ENCODE measurements at places on chromosomes 13 and 19.
A peak's percentile ranks its signal among the peaks of the same experiment; 100 is the strongest.

DNA sequence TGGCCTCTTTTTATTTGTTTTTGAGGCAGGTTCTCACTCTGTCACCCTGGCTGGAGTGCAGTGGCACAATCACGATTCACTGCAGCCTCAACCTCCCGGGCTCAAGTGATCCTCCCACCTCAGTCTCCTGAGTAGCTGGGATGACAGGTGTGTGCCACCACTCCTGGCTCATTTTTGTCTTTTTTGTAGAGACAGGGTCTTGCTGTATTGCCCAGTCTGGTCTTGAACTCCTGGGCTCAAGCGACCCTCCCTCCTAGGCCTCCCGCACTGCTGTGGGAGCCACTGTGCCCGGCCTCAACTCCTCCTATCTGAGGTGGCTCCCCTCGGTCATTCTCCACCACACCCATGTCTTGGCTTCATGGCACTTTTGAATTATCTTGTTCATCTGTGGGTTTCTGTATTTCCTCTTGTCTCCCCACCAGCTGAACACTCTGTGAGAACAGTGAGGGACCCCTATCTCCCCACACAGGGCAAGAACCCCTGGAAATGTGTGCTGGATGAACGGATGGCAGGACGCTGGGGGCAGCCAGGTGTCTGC lies 7.9 kb downstream of the CKM start:
- no peak for DNase-seq

DNA sequence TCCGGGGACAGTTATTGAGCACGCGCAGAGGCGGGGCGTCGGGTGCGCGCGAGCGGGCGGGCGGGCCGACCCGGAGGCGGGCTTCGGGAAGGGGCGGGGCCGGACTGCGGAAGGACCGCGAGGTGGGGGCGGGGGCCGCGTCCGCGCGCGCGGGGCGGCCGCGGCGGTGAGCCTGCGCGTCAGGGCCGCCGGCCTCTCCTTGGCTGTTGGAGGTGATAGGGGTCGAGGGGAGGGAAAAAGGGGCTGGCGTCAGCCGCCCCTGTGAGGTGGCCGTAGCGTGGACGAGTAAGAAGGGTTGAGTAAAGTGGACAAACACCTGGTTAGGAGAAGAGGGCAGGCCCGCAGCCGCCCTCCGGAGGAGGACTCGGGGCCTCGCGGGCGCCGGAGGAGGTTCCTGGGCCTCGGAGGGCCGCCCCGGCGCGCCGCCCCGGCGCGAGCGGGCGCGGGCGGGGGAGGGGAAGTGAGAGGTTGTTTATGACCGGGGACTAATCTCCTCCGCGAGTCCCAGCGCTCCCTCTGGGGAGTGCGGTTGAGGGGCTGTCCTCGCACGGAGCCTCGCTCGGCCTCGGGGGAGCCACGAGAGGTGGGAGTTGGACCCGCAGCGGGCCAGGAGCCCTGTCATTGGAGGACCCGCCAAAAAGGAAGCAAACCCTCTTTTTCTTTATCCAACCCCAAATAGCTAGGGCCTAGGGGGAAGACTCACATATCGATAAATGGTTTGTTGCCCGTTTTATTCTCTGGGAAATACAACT lies 547 bp upstream of the INTS6 start:
- DNase-seq = peak; percentile 61

DNA sequence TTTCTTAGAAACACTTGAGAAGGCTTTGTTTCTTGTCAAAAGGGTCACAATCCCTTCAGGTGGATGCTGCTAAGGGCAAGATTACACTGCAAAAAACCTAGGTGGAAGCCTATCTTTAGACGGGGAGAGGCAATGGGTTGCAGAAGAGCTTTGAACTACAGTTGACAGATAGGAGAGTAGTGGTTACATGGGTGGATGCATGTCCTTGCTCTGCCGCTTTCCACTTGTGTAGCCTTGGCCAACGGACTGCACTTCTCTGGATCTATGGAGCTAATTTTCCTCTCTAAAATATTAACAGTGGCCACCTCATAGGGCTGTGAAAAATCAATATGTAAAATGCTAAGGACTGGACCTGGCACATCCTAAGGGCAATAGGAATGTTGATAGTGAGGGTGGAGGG lies 980 bp downstream of the BCKDHA start:
- DNase-seq = peak; percentile 40

DNA sequence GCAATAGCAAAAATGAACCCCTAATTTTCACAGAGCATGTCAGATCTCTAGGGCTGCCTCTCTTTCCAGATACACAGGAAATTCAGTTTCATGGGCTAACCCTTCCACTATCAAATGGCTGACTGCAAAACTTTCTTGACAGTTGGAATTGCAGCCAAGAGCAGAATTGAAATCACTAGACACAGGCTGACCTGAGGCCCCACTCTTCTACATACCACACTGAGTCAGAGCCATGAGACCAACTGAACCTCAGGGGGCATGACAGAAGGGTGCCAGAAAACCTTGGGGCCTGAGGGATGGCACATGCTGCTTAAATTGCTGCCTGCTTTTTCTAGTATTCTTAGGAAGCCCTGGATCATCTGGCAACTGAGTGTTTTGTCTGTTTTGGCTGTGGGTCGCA lies 1.7 kb upstream of the DLEU7 start:
- no peak for DNase-seq

GRCh38 chr19:52048555-52049501 lies at the start of gene ZNF432:
ZNF432 (minus strand) TSS chr19:52048838; CDS start chr19:52046868, 1,970 bp downstream.
- DNase-seq = peak; percentile 85

GRCh38 chr13:106161146-106161545 lies 374.3 kb downstream of the EFNB2 start:
- no peak for DNase-seq

DNA sequence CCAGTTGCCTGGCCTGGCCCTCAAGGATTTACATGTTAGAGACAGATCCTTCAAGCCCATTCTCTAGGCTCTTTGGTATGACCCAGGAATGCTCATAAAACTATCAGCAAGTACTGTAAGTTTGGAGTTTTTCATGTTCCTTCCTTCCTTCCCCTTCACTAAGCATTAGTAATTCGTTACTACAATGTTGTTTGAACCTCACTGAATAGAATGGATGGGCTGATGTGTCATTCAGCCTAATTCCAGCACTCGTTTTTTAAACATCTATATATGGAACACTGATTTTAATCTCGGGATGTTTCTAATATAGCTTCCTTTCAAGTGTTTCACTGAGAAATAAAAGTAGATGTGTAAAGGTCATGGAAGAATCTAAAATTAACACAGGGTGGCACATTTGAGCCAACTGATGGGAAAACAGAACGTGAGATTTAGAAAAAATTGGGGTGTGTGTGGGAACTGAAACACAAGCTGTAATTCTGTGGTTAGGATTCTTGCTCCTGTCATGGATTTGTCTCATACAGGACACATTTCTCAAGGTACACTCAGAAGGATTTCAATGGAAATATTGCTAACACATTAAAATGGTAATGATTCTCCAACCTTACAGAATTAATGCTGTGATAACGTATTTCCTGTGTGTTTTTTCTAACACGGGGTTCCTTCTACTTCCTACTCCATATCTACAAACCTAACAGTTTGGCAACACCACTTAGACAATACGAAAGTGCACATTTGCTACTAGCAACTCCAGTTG lies 93.4 kb downstream of the FLT1 start:
- DNase-seq = no peak

GRCh38 chr19:38734426-38735256 lies 9.6 kb downstream of the CAPN12 start:
- no peak for DNase-seq

DNA sequence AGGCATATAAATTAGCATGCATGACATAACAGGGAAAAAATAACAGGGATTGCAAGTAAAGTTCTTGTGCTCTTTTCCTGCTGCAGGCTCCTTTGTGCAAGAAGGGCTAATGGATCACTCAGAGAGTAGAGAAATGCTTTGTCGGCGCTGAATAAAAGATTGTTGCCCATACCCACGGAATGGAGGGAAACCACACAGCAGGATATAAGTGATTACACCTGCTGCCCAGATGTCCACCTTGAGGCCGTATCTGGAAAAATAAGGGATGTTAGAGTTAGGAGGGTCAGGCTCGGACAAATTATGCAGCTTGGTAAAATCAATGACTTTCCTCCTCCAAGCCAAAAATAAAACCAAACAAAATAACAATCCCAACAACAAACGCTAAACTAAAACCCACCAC lies 322.3 kb downstream of the DCLK1 start:
- DNase-seq = no peak

DNA sequence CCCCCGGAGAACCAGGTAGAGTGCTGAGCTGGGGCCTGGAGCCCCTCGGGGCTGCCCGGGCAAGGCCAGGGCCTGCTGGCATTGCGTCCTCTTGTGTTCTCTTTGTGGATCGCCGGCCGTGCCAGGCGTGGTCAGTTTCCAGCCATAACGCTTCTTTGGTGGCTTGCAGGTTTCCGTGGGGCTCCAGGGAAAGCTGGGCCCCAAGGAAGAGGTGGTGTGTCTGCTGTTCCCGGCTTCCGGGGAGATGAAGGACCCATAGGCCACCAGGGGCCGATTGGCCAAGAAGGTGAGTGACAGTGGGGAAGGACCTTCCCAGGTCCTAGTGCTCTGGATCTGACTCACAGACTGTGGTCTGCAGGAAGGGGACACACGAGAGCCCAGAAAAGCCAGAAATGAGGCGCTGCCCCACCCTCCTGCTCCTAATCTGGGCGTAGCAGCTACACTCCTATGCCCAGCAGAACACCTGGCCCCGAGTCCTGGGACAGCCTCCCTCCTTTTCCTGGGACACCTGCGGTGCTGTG lies 57.5 kb downstream of the RAB20 start:
- DNase-seq = peak; percentile 34

- DNase-seq = peak; percentile 98
Measured at GRCh38 chr13:98581971-98582702, 5.2 kb upstream of the STK24 start.

DNA sequence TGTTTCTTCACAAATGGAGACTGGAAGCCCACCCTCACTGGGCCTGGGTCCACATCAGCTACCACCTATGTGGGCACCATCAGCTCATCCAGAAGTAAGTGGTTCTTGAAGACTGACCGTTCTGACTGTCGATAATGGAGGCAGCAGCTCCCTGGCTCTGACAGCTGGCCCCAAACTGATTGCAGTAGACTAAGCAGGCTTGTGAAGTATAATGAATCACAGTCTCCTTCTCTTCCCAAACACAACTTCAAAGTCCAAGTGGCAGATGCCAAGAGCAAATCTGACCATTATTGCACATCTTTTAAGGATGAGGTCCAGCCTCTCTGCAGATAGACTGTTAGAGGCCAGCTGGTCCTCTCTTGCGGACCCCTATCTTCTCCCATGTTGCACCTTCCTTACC lies 574.4 kb upstream of the KLF12 start:
- DNase-seq = no peak

DNA sequence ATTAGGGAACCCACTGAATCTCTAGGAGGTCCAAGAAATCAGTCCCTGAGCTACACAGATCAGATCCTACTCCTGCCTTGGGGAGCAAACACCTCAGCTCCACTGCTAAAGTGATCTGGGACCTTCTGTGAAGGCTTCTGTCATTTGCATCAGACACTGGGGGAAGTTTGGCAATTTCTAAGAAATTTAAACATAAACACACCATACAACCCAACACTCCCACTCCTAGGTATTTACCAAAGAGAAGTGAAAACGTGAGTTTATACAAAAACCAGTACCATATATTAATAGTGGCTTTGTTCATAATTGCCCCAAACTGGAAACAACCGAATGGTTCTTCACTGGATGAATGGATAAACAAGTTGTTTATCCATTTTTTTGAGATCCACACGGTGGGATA lies 7.3 kb upstream of the TYROBP start:
- no peak for DNase-seq

DNA sequence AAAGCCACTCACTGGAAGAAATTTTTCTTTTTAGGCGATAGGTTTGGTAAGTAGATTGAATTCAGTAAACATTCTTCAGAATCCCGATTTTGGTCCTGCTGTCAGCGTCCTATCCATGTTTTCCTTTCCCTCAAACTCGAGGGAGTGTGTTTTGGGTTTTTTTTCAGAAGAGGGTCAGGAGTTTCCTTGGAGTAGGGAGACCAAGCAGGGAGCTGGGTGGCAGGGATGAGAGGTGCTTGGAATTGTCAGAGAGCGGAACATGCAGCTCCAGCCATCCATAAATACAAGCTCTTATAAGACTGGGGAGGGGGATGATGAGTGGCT lies 1.6 kb upstream of the PCDH8 start:
- DNase-seq = peak; percentile 82

- DNase-seq = no peak
Measured at GRCh38 chr13:99301913-99302636, 5.1 kb downstream of the GPR183 start.

DNA sequence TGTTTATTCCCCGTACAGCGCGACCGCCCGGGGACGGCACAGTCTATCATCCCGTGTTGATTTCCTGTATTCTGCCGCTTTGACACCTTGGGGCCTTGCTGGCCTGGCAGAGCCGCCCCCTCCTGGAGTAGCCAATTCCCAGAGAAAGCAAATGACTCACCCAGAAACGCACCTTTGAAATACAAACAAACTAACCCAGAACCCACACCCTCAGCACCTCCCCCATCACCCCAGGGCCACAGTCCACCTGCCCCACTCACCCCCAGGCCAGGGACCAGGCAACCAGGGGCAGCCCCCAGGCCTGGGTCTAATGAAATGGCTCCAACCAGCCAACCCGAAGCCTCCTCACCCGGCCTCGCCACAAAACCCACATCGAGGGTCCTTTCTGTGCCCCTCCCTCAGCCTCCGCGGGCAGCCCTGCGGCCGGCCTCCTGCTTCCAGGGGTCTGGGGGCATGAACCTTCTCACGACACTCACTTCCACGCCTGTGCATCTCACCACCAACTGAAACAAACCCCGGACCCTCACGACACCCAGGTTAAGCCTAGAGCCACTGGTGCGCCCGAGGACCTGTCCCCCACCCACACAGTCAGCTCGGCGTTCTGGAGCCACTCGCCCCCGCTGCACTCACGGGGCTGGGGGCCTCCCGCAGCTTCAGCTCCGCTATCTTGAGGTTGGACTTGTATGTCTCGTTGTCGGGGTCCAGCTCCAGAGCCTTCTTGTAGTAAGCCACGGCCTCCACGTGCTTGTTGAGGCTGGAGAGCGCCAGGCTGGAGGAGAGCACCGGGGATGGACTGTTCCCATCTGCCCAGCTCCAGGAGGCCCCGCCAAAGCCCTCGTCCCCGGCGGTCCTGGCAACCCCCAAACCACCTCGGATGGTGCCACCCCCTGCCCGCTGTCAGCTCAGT lies 20.9 kb downstream of the SGTA start:
- no peak for DNase-seq
